Prostate gland (tissue), 2 donors: ENCODE measurements at places on chromosomes 4 and X. TPM values are rescaled to one million over a fixed set of nuclear protein-coding genes. Genes with fewer than 3 reads are reported as not detected.

The F11 gene
- not detected for total RNA-seq

The CT55 gene
- total RNA-seq, result not detected

- H3K27ac ChIP-seq, result no peak overlapping the region
- H3K36me3 ChIP-seq, result no peaks in the 10 kb centered on the region
- H3K4me3 ChIP-seq, result no peak overlapping the region
- H3K27me3 ChIP-seq, result no peaks in the 10 kb centered on the region
Measured at GRCh38 chr4:152360045-152360410, 175.9 kb downstream of the FBXW7 start.

GRCh38 chrX:138890491-138890890, 179.0 kb upstream of the FGF13 start:
- no peaks in the 10 kb centered on the region for H3K36me3 ChIP-seq
- no peaks in the 10 kb centered on the region for H3K4me1 ChIP-seq
- H3K27me3 ChIP-seq, result no peaks in the 10 kb centered on the region
- no peak for DNase-seq
- no peak overlapping the region for H3K4me3 ChIP-seq
- H3K27ac ChIP-seq, result no peak overlapping the region
